Nephron progenitor cell (in vitro differentiated cells): ENCODE measurements at places on chromosomes 11 and 22.

DNA sequence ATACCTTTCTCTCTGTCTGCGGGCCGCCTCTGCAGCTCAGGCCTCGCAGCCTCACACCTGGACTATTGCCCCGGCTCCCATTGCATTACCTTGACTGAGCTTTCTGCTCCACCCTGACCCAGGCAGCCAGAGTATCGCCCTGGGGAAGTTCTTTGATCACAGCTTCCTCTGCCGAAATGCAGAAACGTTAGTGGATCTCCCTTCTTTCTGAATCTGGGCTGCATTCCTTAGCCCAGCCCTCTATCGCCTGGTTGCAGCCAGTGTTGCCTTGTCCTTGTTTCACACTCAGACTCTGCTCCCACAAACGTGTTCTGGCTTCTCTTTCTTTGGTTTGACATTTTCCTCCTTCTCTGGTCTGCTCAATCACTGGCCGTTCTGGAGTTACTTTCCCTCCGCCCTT, 195.7 kb downstream of the ADAMTS15 start:
- DNase-seq: no peak
- H3K27ac ChIP-seq: no peak overlapping the region
- no peak overlapping the region for H3K4me3 ChIP-seq
- H3K27me3 ChIP-seq: peaks cover 6% of the 10 kb centered on the region

- peaks cover 4% of the 10 kb centered on the region for H3K27me3 ChIP-seq
- DNase-seq: no peak
- no peak overlapping the region for H3K27ac ChIP-seq
Observed at GRCh38 chr11:92154110-92154509, 70.5 kb upstream of the FAT3 start.

DNA sequence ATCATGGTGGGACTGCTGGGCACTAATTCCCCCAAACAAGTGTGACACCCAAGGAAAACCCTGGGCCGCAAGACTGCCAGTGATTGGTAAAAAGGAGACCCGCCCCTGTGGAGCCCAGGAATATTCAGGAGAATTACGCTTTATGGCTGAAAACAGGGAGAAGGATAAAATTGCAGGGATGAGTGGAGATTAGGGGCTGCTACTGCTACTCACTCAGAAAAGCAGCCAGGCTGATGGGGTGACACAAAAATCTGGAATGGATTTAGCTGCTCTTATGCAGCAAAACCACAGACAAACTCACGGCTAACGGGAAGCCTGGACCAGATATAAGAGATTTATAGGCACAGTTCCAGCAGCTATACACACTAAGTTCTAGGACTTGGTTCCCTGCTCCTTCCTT, 4.4 kb upstream of the FBXO3 start:
- H3K4me1 ChIP-seq: peaks cover 36% of the 10 kb centered on the region
- no peaks in the 10 kb centered on the region for H3K36me3 ChIP-seq
- peaks cover 36% of the 10 kb centered on the region for H3K27me3 ChIP-seq
- no peak for DNase-seq
- no peak overlapping the region for H3K27ac ChIP-seq
- peak overlapping the region; percentile 15 for H3K4me3 ChIP-seq

DNA sequence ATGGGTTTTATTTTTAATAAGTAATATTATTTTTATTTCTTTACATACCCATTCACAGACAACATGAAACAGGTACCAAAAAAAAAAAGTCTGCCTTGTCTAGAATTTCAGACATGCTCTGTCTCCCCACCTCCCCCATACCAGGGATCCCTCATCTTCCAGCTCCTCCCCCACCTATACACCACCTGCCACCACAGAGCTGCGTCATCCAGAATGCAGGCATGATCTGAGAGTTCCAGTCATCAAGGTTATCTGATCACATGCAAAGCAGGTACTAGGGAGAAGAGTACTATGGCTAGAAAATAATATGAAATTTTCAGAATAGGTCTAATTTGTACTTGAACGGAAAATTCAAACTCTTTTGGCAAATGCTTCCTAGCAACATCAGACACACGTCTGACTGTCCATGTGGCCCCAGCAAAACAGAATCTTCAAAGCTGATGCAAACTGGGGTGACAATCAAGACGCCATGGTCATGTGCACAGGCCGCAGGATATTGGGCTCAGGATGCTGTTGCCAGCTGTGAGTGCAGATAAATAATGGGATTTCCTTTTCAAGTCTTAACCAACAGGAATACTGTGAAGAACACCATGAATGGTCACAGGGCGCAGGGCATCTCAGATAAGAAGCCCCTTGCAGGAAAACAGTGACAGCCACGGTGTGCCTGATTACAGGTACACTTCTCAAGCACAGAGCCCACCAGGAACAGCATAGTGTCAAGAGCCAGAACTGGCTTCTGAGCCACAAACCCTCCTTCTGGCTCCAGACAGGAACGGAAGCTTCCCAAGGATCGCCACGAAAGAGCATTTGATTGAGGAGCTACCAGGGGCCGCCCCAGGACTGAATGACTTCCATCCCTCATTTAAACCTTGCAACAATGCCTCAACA, 169.5 kb downstream of the EFCAB6 start:
- H3K27me3 ChIP-seq: peaks cover 6% of the 10 kb centered on the region
- H3K4me3 ChIP-seq: no peak overlapping the region
- peaks cover 8% of the 10 kb centered on the region for H3K36me3 ChIP-seq
- peaks cover 10% of the 10 kb centered on the region for H3K4me1 ChIP-seq
- H3K27ac ChIP-seq: no peak overlapping the region

DNA sequence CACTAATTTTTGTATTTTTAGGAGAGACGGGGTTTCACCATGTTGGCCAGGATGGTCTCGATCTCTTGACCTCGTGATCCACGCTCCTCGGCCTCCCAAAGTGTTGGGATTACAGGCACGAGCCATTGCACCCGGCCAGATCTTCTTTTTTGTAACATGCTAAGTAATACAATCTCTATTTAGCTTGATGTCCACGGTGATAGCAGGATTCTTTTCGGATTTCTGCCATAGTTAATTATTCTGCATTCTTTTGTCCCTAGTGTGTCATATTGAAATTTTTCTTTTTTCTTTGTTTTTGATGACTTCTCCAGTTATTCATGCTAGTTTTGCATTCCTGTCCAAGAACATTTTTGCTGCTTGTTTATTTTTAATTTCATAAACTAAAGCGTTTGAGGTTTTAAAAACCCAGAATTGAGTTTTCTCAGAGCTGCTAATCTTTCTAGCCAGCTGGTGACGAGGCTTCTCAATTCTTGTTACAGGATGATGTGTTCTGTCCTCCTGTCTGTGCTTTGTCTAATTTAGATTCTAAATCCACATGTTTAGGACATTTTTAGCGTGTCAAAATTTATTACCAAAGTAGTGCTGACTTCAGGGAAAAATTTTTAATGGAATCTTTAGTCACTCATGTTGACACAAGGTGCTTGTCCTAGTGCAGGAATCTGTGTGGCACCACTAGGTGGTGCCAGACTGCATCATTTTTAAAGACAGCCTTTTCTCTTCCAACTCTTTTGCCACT, 21.8 kb downstream of the NF2 start:
- peak overlapping the region; percentile 30 for H3K27ac ChIP-seq
- no peaks in the 10 kb centered on the region for H3K36me3 ChIP-seq
- H3K4me3 ChIP-seq: no peak overlapping the region
- H3K4me1 ChIP-seq: peaks cover 25% of the 10 kb centered on the region
- H3K27me3 ChIP-seq: no peaks in the 10 kb centered on the region

- H3K4me3 ChIP-seq: no peak overlapping the region
- peaks cover 14% of the 10 kb centered on the region for H3K27me3 ChIP-seq
- H3K27ac ChIP-seq: no peak overlapping the region
- no peak for DNase-seq
- H3K4me1 ChIP-seq: peaks cover 32% of the 10 kb centered on the region
Observed at GRCh38 chr11:73244589-73245240, 26.6 kb downstream of the P2RY2 start.

GRCh38 chr11:126202646-126203359, 8.6 kb downstream of the RPUSD4 start:
- H3K4me1 ChIP-seq: no peaks in the 10 kb centered on the region
- peak overlapping the region; percentile 27 for H3K27ac ChIP-seq
- H3K4me3 ChIP-seq: no peak overlapping the region
